SHP77 treated with DMSO at 0.1 percent for 48 hours (cell line): ENCODE measurements at places on chromosomes 16 and 17.
A peak's percentile ranks its signal among the peaks of the same experiment; 100 is the strongest.

GRCh38 chr17:66549731-66550207 is 247.4 kb downstream of the PRKCA start:
- DNase-seq: no peak

- DNase-seq: no peak
Observed at GRCh38 chr16:57911743-57912142, 59.2 kb downstream of the CNGB1 start.

DNA sequence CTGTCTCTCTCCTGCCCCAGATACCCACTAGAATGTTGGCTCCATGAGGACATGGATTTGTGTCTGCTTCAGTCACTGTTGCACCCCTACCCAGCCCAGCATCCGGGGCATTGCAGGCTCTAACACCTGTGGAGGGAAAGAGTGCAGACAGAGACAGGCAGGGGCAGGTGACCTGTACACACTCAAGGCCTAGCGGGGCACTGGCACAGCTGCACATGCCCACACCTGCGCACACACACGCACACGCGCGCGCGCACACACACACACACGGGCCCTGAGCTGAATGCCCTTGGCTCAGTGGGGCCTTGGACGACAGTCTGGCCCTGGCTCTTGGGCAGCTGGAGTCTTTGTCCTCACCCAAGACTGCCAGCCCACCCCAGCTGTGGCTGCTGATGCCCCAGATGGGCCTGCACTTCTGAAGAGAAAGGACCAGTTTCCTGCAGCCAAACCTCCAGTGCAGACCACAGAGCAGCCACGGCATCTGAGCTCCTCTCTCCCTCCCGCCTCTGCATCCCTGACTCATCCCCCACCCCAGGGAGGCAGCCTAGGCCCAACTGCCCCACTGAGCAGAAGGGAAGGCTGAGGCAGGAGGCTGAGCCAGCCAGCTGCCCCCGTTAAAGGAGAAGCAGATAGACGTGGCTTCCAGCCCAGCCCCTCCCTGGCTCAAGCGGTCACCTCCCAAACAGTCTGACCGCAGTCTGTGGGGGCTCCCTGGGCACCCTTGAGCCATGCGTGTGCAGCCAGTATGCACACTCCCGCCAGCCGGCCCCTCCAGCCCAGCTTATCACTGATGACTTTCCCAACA is 12.3 kb upstream of the RAI1 start:
- DNase-seq: peak; percentile 49

DNA sequence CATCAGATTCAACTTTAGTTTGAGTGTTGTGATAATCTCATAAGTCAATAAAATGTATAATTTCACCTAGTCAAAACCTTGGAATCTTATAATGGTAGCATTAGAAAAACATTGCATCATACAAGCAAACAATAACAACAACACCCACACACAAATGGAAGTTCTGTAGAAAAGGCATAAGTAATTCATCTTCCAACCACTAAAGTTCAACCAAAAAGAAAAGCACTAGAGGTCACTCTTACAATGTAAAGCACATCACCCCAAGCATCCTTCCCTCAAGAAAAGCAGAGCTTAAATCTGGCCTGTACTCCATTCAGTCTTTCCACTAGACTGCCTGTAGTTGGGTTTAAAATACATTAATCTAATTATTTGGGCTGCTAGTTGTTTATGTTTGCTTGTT is 1.8 kb downstream of the CNTNAP4 start:
- peak; percentile 2 for DNase-seq

DNA sequence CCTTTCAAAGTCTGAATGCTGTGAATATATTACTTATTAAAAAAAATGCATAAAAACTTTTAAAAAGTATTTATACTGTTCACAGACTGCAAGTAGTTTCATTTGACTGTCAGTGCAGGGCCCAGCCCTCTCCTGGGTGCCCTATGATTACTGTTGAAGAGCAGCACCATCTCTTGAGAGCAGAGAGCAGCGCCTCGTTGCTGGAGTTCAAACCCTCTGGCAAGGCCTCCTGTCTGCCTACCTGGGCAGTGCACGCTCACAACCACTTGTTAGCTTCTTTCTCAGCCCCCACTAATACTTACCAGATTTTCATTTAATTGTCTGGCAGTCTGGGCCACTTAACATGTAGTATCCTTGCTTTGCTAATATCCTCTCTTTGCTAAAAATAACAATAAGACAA is 233.4 kb downstream of the PHKB start:
- DNase-seq: no peak

DNA sequence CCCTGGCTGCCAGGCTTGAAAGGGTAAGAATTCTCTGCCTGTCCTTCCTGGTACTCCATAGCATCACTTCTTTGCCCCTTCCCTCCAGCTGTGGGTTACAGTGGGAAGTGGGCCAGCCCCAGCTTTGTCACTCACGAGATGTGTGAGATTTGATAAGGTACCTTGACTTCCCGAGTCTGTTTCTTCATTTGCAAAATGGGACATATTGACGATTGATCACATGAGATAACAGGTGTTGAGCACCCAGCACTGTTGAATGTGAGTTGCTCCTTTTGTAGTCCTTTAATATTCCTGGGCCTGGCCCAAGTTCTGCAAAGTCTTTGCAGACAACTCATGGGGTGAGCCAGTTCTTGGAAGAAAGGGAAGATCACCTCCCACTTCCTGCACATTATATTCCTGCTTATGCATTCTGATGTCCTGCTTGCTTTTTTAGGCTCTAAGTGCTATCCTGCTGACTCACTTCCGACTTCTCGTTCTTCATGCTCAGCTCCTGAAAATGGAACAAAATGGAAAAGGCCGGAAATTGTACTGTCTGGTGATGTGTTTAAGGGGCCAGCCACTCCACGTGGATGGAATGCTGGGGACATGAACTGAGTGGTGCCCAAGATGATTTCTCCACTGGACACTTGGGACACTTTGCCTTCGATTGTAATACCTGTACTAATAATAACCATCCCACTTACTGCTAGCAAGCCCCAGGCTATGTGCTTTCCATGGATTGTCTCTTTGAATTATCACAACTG is 8.3 kb upstream of the NLK start:
- DNase-seq: no peak

DNA sequence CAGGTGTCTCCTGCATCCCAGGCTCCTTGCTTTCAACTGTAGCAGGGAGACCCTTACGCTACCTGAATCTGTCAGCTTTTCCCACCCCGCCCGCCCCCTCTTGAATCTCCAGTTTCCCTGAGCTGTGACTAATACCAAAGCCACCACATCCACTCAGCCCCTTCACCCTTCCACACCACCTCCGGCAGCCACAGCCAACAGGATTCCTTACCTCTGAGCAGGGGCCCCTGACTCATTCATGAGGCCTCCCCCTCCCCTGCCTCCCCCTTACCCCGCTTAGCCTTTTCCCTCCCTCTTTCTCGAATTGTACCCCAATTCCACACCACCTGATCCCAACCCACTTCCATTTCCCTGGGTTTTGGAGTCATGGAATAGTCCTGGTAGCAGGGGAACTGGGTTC is 2.3 kb downstream of the STX1B start:
- no peak for DNase-seq

- no peak for DNase-seq
Observed at GRCh38 chr17:41868568-41868967, 3.3 kb upstream of the KLHL11 start.

DNA sequence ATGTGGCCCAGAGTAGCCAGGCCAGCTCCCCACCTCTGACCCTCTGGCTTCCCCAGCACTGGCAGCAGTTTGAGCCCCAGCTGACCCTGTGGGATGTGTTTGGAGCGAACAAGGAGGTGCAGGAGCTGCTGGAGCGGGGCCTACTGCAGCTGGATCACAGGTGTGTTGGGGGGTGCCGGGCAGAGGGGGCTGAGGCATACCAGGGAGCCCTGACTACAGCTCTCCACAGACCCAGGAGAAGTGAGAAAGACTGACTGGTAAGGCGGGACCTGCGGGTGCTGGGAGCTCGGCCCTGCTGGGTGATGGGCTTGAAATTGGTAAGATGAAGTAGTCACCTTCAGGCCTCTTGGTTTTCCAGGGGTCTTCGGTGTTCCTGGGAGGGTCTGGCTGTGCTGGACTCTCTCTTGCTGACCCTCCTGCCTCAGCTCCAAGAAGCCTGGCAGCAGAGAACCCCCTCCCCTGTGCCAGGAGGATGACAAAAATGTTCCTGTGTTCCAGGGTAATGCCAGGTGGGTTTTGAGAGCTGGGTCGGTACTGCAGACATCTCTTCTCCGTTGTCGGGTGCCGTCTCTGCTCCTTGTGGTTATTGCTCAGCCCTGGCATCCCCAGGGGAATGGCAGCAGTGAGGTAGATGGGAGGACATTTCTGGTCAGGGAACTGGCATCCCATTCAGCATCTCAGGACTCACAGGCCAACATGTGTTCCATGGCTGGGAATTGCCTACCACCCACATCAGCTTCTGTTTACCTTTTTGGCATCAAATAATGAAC is 5.9 kb downstream of the RSAD1 start:
- no peak for DNase-seq

GRCh38 chr16:52366983-52367382 is 180.0 kb downstream of the TOX3 start:
- no peak for DNase-seq

DNA sequence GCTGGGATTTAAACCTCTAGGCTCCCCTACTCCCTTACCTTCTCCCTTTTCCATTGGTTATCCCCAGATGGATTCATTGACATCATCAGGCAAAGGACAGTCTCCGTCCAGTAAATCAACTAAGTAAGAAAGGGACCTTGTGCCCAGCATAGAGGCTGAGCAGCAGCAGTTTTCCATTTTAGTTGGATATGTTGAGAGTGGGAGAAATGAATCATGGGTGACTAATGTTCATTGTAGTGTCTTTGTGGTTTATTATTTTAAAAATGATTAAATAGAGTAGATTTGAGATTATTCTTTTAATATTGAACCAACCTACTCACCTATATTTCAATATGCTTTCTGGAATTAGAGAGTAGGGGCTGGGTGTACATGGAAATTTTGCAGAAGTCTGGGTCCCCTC is 99.4 kb upstream of the CACNG3 start:
- DNase-seq: no peak

DNA sequence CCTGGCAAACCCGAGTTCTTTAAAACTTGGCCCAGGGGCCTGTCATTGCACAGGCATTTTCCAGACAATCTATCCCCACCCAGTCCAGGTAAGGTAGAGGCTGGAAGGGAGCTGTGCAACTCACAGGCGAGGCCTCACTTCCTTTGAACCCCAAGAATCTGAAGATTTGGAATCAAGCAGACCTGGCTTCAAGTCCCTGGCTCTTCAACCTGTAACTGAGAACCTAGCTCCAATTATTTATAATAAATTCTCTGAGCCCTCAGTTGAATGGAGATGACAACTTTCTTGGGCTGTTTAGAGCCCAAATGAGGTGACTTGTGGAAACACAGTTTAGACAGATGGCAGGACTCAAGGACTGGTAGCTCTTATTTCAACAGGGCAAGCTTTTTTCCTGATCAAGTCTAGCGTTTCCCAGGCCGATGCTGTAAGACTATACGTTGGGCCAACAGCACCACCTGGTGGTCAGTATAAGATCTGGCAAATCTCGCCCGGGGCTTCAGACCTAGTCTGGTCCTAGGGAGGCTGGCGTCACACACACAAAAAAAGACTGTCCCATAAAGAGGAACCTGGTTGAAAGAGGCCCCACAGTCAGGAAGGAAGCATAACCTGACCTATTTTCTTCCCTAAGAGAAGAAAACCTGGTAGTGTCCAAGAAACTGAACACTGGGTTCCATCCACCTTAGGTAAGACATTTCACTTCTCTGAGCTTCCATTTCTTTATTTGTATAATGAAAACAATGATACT is 117.9 kb downstream of the C17orf67 start:
- peak; percentile 15 for DNase-seq

DNA sequence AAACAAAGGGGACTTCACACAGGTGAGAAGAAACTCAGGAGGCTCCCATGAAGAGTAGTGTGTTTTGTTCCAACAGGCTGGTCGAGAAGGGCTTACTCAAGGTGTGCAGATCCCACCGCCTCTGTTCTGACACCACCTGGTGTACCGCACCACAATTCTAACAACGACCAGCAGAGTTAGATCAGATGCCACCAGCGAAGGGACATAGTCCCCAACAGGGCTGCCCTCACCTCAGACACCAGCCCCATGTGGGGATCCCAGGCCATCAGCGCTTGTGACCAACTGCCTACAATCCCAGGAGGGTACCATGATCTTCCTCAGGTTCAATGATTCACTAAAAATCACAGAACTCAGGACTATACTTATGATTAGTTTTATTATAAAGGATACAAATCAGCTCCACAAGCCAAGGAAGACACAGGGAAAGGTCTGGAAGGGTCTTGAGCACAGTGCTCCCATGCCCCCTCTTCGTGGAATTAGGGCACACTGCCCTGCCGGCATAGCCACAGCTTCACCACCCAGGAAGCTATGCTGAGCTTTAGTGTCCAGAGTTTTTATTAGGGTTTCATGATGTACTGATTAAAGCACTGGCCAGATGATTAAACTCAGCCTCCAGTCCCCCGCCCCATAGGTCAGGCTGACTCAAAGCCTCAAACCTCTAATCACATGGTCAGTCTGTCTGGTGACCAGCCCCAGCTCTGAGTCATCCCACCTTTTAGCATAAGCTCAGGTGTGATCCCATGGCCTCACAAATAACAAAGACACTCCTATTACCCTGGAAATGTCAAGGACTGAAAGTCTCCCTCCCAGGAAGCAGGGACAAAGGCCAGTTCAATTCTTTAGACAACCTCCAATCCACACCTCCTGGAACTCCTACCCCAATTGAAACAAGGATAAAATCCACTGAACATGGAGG is 26.0 kb downstream of the TRIM25 start:
- no peak for DNase-seq

- DNase-seq: no peak
Observed at GRCh38 chr16:87201052-87201451, 116.1 kb downstream of the C16orf95 start.

- DNase-seq: no peak
Observed at GRCh38 chr17:1612400-1612799, 16.2 kb downstream of the SLC43A2 start.

DNA sequence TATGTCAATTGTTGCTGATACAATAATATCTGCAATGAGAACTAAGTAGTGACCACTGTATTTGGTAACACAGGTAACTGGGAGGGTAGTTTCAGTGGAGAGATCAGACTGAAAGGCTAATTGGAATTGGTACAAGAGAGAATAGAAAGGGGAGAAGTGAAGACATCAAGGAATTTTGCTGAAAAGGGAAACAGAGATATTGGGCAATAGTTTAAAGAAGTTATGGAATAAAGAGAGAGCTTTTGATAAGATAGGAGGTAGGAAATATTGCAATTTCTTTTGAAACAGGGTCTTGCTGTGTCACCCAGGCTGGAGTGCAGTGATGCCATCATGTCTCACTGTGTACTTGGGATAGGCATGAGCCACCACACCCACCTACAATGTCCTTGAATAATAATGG is 26.9 kb upstream of the CDH11 start:
- no peak for DNase-seq

DNA sequence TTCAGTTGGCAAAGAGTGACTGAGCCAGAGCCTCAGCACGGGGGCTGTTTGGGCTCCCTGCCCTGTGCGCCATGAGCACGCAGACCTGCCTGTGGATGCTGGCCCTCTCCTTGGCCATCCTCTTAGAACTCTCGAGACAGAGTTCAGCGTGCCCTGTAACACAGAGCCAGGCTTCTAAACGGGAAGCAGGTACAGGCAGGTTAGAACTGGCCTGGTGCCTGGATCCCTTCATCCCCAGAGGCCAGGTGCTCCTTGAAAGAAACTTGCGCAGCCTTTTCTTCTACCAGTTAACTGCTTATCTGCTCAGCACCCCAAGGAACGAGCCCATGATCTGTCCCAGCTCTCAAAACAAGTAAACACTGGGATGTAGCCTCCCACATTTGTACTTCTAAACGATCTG is 6.9 kb downstream of the CCNF start:
- DNase-seq: no peak

GRCh38 chr17:31530391-31530985 is 139.0 kb downstream of the RAB11FIP4 start:
- no peak for DNase-seq
